8988T (cell line): ENCODE measurements at places on chromosomes 1 and 21.

GRCh38 chr1:179554427-179554826 is 21.3 kb downstream of the NPHS2 start:
- DNase-seq, result no peak

GRCh38 chr1:201763455-201764140 is 65.4 kb upstream of the IPO9 start:
- DNase-seq, result no peak

- peak; percentile 3 for DNase-seq
These were observed 63.3 kb downstream of the FGGY start for GRCh38 chr1:59360170-59360569.

- DNase-seq, result no peak
These were observed 10.4 kb upstream of the KLF17 start for GRCh38 chr1:44108241-44108640.

- DNase-seq, result no peak
These were observed 32.7 kb downstream of the HSD17B7 start for GRCh38 chr1:162823231-162823630.

- DNase-seq, result no peak
These were observed 8.9 kb upstream of the RGS1 start for GRCh38 chr1:192566657-192567056.

GRCh38 chr1:235075048-235075776 is 53.4 kb downstream of the TOMM20 start:
- DNase-seq, result no peak

GRCh38 chr1:204143276-204144041 is 8.4 kb downstream of the ETNK2 start:
- DNase-seq, result no peak

DNA sequence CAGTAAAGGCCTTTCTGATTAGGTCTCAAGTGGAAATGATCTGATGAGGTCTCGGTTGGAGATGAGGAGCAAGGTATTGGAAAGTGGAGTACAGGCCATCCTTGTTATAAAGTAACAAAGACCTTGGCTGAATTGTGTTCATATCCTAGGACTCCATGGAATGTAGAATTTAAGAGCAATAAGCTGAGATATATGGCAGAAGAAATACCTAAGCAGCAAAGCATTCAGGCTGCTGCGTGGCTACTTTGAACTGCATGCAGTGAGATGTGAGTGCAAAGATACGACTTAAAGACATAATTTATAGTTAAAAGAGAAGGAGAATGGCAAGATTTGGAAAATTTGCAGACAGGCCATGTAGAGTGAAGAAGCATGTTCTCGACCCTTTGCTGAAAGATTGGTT is 11.2 kb upstream of the XPR1 start:
- no peak for DNase-seq

GRCh38 chr1:119735217-119735616 is 23.5 kb downstream of the PHGDH start:
- no peak for DNase-seq

DNA sequence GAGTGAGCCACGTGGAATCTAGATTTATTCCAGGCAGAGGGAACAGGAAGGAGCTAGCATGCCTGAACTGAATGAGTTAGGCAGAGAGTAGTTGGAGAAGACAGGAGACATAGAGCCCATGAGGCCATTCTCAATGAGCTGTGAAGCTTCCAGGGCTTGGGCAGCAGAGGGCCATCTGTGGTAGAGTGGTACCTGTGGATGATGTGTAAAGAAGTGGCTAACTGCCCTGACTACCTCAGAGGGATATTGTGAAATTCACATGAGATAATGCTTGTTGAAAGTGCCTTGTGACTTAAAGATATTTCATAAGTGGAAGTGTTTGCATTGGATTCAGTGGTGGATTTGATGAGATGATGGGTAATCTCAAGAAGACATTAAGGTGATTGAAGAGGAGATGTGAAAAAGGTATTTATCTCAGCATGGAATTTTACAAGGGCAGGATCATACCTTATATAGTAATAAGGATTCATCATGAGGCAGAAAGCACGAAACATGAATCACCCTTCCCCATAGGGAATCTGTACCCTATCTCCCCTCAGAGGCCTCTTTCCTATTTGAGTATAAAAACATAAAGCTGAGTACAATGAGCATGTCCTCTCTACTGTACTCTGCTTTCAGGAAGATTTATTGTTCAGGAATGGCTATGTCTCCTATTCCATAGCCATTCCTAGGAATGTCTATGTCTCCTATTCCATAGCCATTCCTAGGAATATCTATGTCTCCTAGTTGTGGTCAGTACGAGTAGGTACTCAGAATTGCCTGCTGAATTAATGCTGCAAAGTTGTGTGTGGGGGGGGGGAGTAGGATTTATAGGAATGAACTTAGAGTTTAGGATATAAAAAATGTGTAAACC is 146.8 kb downstream of the PAPPA2 start:
- no peak for DNase-seq

- DNase-seq, result no peak
These were observed 506.5 kb downstream of the SMYD3 start for GRCh38 chr1:246000638-246001015.

- no peak for DNase-seq
These were observed 320.1 kb upstream of the FMN2 start for GRCh38 chr1:239771550-239771949.

DNA sequence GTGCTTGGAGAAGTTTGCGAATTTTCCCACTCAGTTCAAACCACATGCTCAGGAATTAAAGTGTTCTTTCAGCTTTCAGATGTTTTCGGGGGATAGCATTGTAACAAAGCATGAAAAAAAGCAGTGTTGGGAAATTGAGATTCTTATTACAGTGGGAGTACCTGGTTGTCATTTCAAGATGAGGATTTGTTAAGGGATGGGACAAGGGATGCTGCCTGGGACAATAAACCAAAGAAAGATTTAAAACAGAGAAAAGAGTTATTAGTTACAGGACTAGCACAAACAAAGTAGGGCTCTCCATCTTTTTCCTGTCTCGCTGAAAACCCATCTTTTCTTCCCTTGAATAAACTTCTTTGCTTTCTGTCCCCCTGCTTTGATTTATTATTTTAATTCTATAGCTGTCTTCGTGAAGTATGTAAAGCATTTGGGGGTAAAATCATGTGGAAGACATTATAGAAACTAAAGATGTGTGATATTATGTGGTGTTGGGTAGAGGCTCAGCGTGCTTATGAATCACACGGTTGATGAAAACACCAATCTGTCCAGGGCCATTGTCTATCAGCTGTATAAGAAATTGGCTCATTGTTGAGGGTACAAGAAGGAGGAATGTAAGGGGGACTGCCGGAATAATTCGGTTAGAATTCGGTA is 277.6 kb downstream of the KIF26B start:
- no peak for DNase-seq

GRCh38 chr1:207823880-207824566 is 72.2 kb downstream of the CD46 start:
- DNase-seq, result peak; percentile 77

DNA sequence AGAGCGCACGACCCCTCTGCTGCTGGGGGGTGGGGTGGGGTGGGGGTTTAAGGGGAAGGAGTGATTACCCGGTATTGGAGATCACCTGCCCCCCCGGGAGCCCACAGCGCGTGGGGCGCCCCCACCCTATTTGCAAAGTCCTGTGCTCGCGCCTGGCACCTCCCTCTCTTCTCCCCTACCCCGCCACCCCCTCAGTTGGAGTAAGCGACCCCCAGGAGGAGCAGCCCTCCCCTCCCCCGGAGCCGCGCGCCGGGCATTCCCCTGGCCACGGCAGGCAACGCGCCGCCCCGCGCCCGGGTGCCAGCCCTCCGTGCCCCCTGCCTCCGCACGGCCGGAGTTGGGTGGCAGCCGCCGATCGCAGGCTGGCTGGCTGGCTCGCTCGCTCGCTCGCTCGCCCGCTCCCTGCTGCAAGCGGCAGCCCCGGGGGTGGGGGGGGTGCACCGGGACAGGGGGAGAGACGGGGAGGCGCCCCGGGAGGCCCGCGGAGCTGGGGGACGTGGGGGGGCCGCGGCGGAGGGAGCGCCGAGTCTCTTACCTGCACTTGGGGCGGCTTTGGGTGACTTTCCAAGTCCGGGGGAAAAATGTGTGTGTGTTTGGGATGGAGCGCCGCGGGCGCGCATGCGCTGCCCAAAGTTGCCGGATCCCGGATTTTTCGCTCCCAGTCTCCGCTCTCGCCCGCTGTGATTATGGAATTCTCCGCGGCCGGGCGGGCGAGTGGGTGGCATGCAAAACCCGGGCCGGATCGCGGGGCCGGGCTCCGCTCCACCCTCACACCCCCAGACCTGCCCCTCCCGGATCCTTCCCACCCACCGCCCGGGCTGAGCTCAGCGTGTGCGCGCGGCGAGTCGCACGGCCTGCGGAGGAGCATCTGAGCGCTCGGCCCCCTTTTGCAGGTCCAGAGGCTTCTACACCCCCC is at the start of gene CASZ1:
CASZ1 (minus strand) TSS at position 618 of the 916 bp plus-strand sequence. CDS start 102,757 bp downstream, outside the sequence.
- DNase-seq, result peak; percentile 96

DNA sequence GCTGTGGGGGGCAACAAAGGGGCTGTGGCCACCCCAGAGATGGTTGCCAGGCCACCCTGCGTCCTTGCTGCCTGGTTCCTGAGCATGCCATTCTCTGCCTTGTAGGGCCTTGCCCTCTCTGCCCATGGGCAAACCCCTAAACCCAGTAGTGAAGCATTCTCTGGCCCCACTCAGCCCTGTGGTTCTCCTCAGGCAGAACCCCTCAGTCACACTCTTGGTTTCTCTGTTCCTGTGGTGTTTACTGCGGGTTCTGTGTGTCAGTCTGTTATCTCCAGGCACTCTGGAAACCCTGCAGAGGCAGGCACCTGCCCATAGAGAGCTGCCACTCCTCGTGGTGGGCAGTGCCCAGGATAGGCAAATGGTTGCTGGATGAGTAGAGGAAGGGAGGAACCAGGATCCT is 41.1 kb upstream of the IL19 start:
- no peak for DNase-seq

- no peak for DNase-seq
These were observed 19.7 kb upstream of the LMX1A start for GRCh38 chr1:165376041-165376810.

GRCh38 chr1:226497991-226498639 is 50.4 kb upstream of the STUM start:
- DNase-seq, result no peak

DNA sequence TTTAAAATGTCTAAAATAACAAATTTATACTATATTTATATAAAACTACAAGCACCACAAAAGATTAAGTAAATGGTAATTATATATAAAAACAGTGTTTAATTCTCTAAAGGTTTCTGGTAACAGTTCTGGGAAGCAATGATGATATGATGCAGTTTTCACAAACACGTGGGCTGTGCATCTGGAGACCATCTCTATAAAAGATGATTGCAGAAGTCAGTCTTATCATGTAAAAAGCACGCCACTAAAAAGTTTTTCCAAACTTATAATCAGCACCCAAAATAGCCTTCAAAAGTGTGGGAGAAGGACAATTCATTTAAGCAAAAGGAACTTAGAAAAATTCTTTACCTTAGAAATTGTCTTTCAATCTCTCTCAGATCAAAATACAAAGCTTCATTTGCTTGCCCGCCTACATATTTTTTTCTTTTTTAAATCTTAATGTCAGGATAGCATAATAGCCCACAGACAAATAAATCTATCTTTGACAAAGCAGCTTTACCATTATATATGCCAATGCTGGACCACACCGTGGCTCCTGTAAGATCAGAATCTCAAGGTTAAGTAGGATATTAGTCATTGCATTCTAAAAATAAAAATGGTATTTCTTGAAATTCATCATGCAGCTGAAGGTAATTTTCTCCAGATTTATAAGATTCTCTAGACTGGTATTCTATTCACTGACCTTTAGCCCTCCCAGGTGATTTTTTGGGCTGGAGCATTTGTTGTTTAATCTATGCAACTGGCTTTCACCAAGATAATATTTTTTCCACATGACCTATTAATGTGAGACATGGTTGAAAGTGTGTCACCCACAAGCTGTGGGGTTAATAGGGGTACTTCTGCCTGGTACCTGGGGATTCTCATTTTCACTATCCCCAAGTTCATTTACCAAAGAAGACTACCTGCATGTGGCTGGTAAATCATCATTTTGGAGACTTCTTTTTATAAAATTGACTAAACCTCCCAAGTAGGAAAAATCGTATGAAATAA is 189.6 kb upstream of the ST6GALNAC5 start:
- DNase-seq, result no peak

GRCh38 chr1:207518608-207519236 is 22.8 kb downstream of the CR1 start:
- no peak for DNase-seq

DNA sequence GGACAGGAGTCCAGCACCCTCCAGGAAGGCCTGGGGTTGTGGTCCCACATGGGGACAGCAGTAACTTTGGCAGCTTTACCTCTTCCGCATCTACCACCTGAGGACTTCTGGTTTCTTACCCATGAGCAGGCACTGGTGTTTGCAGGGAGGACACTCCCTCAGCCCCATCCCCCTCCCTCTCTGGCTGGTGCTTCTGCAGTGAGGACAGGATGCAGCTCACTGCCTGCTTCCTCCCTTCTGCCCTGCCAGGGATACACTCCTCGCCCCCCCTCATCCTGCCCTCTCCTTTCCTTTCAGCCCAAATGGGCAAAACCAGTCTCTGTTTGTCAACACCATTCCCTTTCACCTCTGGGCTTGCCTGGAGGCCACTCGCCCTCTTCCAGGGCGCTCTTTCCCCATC is 62.4 kb downstream of the KIRREL1 start:
- DNase-seq, result no peak

- DNase-seq, result no peak
These were observed 54.7 kb upstream of the MAN1A2 start for GRCh38 chr1:117312453-117313138.

- no peak for DNase-seq
These were observed 463.8 kb downstream of the USP25 start for GRCh38 chr21:16193496-16194094.

DNA sequence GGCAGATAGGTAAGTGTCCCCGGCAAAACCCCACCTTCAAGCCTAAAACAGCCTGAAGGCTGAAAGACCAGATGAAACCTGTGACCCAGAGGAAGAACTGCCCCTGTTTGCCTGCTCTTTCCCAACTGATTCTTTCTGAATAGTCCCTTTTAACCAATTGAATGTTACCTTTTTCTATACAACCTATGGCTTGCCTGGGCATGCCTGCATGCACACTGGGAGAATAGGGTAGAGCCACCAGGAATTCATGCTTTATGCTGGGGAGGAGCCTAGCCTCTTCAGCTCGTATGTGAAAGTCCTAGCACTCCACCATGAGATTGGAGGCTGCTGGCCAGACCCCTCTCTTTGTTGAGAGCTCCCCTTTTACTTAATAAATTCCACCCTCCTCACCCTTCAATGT is 340.0 kb downstream of the PTBP2 start:
- no peak for DNase-seq

GRCh38 chr21:45856442-45856841 is 125.1 kb upstream of the COL6A1 start:
- DNase-seq, result no peak

DNA sequence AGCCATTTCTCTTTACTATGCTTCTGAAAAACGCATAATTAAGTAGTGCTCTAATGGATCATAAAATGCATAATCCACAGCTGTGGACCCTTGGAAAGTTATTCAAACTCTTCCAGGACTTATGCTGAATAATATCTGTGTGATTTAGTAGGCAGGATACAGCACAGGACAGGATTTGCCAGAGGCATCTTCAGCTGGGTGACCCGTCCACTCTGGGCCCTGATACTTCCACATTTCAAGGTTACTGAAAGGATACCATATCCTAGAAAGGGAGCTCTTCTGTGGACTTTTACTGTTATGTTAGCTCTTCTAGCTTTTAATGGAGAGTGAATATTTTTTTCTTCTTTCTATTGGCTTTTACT is 49.6 kb downstream of the MAP10 start:
- DNase-seq, result no peak
